Neural progenitor cell (in vitro differentiated cells): ENCODE measurements at places on chromosomes 4 and X.

DNA sequence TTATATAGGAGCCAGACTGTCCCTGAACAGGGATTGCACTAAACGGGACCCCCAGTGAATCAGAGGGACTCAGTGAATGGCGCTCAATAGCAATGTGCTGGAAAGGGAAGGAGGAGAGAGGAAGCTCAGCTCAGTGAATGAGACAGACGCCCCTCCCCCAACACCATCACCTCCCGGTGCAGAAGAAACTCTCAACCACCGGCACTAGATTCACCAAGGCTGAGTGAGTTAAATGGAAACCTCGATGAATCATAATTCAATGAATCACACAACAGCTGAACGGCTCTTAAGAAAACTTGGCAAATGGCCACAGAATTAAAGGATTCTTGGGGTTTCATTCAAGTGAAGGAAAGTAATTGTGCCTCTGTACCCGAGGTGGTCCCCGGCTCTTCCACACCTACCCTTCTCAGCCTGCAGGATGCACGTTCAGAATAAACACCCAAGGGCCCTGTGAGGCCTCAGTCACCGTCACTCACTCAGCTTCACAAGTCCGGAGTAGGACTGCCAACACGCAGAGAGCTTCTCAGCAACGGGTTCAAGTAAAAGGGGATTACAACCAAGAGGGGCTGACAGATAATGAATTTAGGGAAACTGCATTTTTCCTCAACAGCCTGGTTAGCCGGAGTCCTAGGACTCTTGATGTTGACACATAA is 29.3 kb downstream of the CRMP1 start:
- no peak for DNase-seq

GRCh38 chr4:150439451-150439933 is 142.5 kb upstream of the MAB21L2 start:
- no peak for DNase-seq

- no peak for DNase-seq
These were observed 4.5 kb downstream of the CHRDL1 start for GRCh38 chrX:110791071-110791470.

GRCh38 chr4:130545171-130545570 is 1449.2 kb downstream of the C4orf33 start:
- no peak for DNase-seq

DNA sequence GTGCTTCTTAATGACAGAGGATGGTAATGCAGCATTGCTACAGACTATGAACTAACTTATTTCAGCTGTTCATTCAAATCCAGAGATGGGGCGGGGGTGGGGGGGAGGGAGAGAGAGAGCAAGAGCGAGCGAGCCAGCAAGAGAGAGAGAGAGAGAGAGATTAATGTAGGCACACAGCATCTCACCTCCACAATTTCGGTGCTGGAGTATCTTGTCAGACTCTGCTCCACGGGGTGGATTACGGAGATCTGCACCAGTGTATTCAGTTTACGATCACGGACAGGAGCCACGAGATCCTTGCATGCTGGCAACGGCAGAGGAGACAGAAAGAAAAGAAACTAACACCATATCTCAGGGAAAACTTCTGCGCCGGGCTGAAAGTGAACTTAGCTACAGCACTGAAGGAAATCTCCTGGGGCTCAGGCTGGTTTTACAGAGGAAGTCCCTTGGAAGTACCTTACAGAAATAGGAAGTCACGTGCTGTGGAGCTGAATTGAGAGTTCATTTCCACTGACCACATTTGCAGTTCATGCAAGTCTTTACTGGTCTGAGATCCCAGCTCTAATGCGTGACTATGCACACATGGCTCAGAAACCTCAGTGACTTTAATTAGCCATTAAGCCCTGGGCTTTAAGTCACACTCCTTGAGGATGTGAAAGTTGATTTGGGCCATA is 440.9 kb downstream of the INPP4B start:
- peak; percentile 9 for DNase-seq

DNA sequence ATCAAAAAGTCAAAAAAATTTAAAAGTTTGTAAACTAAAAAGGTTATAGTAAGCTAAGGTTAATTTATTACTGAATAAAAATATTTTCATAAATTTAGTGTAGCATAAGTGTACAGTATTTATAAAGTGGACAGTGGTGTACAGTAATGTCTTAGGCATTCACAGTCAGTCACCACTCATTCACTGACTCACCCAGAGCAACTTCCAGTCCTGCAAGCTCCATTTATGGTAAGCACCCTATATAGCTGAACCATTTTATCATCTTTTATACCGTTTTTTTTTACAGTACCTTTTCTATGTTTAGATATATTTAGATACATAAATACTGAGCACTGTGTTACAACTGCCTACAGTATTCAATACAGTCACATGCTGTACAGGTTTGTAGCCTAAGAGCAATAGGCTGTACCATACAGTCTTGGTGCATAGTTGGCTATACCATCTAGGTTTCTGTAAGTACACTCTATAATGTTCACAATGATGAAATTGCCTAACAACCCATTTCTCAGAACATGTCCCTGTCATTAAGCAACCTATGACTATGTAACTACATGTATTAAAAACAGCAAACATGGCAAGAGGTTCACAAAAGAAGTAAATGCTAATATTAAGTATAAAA is 18.6 kb downstream of the ACSL4 start:
- DNase-seq, result no peak

DNA sequence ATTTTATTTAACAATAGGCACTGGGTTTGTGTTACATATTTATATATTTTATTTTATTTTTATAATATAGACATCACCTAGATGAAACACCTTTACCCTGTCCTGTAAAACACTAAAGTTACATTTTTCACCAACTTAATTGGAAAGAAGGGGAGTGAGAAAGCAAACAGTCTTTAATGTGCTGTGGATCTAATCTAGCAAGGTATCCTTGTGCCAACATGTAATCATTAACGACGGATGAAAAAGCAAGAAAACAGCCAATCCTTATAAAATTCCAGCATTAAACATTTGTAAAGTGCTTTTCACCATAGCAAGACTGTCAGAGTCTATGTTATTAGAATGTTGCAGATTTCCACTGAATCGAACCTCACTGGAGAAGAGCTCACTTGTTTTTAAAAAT is 92.7 kb downstream of the HHIP start:
- no peak for DNase-seq

GRCh38 chr4:76498550-76498949 is 63.5 kb downstream of the SHROOM3 start:
- no peak for DNase-seq

GRCh38 chrX:20980426-20980825 is 393.8 kb upstream of the CNKSR2 start:
- no peak for DNase-seq

DNA sequence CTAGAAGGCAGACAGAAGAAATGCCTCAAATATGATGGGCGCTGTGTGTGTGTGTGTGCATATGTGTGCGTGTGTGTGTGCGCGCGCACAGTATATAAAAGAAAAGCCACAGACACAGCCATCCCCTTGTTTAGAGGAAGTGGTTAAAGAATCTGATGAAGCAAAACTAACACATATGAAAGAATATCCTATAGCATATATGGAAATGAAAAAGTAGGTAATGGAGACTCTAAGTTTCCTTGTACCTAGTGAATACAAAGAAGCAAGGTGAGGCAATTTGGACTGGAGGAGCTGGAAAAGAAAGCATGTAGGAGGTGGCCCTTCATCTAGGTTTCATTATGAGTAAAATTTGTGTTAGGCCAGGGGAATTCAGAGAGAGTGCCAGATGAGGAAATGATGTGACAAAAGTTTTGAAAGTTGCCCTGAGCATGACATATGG is 58.6 kb upstream of the MCF2 start:
- no peak for DNase-seq

DNA sequence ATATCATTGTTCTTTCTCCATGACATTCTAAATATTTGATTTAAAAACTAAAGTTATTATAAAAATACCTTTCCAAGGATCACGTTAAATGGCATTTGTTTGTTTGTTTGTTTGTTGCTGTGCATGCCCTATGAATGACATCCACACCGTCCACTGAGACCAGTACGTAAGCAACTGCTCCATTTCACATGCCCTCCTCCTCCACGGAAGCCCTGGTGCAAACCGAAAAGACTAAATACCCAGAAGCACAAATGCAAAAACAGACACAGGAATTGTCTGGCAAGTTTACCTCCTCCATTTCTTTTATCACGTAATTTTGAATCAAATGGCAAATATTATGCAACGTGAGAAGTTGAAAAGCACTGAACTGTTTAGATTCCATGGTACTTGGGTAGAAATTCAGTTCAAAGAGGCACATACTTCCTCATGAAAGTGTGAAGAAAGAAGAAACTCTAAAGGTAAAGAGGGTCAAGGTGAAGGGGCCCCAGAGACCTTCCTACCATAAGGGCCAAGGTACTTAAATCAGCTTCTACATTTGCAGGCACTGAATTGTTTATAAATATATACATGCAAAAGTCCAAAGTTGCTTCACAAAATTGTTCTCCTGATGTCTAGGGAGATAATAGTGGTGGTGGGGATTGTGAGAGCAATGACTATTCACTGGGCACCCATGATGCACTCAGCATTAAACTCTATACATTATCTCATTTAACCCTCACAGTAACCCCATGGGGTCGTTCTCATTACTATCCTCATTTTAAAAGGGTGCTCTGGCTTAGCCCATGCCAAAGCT is 23.4 kb downstream of the IRF2 start:
- no peak for DNase-seq

DNA sequence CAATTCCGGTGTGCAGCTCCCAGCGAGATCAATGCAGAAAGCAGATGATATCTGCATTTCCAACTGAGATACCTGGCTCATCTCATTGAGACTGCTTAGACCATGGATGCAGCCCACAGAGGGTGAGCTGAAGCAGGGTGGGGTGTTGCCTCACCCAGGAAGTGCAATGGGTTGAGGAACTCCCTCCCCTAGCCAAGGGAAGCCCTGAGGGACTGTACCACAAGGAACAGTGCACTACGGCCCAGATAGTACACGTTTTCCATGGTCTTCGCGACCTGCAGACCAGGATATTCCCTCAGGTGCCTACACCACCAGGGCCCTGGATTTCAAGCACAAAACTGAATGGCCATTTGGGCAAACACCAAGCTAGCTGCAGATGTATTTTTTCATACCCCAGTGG is 150.0 kb downstream of the TET2 start:
- no peak for DNase-seq

DNA sequence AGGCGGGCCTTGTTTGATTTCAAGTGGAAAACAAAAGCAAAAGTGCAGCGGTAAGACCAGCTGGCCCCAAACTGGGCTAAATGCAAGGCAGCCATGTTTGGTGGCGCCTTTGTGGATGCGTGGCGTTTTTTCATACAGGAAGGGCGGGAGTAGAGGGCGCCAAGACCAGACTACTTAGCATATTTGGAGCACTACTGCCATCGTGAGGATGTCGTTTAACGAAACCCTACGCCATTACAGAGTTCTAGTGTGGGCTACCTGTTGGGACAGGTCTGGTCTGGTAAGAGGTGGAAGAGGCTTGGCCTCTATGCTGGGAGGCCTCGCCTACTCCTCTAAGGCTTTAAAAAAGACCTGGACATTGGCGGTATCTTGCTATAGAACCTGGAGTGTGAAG is 230.7 kb upstream of the STK26 start:
- no peak for DNase-seq

GRCh38 chr4:54566608-54567007 is 91.1 kb upstream of the KIT start:
- DNase-seq, result peak; percentile 37

DNA sequence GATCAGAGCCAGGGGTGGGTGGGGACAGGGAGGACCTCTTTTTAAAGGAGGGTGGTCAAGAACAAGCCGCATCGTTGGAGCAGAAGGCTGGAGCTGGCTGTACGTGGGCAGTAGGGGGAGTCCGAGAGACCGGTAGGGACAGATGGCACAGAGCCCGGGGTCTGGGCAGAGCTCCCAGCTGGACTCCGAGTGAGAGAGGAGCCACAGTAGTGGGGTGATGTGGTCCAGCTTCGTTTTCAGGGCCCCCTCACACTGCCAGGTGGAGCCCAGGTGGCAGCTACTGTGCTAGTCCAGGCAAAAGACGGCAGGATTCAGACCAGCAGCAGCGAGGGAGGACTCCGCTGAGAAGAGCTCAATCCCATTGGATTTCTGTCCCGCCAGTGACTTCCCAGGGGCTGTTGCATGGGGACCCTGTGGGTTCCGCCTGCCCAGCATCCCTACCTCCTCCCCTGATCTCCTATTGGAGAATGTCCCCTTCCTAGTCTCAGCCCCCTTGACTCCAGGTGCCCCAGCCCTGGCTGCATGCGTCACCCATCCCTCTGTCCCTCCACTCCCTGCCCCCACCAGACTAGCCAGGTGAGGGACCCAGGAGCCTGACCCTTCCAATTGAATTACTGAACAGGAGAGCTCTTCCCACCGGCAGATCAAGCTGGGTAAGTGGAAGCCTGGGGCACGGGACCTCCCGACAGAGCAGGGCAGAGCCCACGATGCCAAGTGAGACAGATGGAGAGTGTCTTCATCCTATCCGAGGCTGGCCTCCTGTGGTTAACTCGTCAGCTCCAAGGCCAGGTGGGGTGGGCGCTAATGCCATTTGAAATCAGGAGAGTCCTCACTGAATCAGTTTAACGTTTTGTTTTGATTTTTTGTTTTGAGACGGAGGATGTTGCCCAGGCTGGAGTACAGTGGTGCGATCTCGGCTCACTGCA is 2.9 kb downstream of the ARHGAP4 start:
- peak; percentile 41 for DNase-seq

DNA sequence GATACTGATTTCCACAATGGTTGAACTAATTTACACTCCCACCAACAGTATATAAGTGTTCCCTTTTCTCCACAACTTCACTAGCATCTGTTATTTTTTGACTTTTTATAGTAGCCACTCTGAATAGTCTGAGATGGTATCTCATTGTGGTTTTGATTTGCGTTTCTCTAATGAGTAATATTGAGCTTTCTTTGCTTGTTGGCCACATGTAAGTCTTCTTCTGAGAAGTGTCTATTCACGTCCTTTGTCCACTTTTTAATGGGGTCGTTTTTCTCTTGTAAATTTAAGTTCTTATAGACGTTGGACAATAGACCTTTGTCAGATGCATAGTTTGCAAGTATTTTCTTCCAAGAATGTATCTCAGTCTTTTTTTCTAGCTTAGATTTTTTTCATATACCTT is 10.0 kb downstream of the FBXW7 start:
- no peak for DNase-seq

GRCh38 chrX:150688911-150689451 is 4.2 kb upstream of the MTMR1 start:
- no peak for DNase-seq

DNA sequence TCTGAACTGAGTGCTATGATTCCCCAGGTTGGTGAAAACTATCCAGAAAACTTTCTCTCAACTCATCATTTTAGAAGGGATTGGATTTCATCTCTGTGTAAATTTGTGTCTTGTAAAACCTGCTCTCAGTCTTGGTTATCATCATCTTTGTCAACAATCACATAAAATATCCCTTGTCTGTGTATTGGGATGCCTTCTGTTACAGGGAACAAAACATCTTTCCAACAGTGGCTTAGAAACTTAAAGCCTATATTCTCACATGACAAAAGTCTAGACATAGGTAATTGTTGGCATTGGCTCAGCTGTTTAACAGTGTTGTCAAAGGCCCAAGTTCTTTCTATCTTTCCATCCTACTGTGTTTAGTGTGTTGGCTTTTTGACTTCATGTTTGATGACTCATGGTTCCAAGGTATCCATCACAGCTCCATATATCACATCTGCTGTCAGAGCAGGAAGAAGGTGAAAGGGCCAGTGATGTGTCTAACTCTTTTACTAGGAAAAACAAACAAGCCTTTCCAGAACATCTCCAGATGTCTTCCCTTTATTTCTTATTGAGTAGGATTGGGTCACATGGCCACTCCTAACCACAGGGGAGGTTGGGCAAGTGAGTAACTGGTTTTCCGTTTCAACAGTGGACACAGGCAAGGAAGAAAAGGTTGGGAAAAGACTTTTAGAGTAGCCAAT is 65.0 kb downstream of the PHEX start:
- DNase-seq, result no peak
